ENCODE measurements at places on chromosomes 4 and X. TPM values are rescaled to one million over a fixed set of nuclear protein-coding genes. Genes with fewer than 3 reads are reported as not detected.

Gene CENPVL2
- polyA plus RNA-seq = not detected

DNA sequence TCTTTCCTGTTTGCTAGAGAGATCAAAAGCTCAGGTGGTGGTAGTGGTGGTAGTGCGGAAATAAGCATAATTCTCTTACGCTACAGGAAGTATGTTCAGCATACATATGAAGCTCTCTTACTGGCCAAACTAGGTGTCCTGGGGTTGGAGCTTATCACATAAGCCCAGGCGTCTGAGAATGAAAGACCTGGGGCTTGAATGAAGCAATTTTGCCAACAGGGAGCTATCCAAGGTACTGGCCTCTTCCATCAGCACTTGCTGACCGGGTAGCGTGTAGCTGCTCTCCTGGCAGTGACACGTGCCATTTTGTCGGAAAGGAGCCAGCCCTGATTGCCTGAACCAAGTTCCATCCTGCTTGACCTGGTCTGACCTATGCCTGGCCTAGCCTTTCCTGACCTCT is 65.9 kb upstream of the HPF1 start:
- DNase-seq = no peak
- no peak overlapping the region for H3K4me3 ChIP-seq
- no peaks in the 10 kb centered on the region for H3K4me1 ChIP-seq
- H3K36me3 ChIP-seq = no peaks in the 10 kb centered on the region
- H3K27ac ChIP-seq = no peak overlapping the region
- H3K27me3 ChIP-seq = no peaks in the 10 kb centered on the region

Gene H2AZ1
- polyA plus RNA-seq = 450 TPM

DNA sequence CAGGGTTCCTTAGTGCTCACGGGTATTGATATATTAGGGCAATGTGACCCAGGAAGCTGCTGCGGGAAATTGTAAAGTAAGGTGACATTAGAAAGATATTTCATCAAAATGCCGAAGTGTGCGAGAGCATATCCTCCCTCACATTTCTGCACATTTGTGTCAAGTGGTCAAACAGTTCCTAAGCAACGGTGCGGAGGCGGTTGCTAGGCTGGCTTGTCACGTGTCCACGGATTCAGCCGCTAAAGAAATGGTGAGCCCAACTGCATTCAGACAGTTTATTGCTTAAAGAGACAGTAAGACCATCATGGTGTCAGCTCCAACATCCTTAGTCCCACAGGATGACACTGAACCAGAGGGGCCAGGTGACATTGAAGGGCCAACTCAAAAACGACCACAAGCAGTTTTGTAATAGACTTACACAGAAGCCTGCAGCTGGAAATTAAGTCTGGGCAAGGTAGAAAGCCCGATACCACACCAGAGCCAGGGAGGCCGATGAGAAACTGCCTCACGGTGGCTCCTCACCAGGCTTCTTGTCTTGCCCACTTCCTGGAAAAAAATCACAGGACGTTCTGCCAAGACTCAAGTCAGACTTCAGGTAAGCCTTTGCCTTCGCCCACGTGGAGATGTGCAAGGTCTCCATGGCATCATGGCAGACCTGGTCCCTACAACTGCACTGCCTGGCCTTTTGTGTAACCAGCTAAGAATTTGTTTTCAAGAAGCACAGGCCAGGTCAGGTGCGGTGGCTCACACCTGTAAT is 50.4 kb downstream of the USP11 start:
- no peak overlapping the region for H3K27ac ChIP-seq
- no peak for DNase-seq
- H3K27me3 ChIP-seq = no peaks in the 10 kb centered on the region
- no peaks in the 10 kb centered on the region for H3K4me1 ChIP-seq

Gene CLGN
- polyA plus RNA-seq = 0.54 TPM

DNA sequence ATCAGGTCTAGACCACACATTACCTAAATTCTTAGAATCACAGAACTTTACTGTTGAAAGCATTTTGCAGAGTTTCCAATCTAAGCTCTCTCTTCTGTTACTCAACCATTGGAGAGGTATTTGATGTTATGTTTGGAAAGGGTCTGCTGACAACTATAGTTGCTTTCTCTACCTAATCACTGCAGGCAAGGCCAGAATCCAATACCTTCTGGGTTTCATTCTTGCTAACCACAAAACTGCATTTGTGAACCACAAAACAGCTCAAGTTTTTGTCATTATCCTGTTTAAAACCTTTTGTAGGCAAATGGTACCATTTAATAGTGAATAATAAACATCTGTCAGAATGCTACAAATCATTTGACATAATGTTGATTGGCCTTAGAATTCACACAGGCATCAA is 380.1 kb downstream of the GASK1B start:
- no peak overlapping the region for H3K27ac ChIP-seq
- H3K4me3 ChIP-seq = no peak overlapping the region
- H3K4me1 ChIP-seq = no peaks in the 10 kb centered on the region
- no peaks in the 10 kb centered on the region for H3K27me3 ChIP-seq
- H3K36me3 ChIP-seq = no peaks in the 10 kb centered on the region

Gene APEX2
- 17.8 TPM for polyA plus RNA-seq
